Mucosa of descending colon (tissue), 3 donors: ENCODE measurements at places on chromosomes 1 and 21.

DNA sequence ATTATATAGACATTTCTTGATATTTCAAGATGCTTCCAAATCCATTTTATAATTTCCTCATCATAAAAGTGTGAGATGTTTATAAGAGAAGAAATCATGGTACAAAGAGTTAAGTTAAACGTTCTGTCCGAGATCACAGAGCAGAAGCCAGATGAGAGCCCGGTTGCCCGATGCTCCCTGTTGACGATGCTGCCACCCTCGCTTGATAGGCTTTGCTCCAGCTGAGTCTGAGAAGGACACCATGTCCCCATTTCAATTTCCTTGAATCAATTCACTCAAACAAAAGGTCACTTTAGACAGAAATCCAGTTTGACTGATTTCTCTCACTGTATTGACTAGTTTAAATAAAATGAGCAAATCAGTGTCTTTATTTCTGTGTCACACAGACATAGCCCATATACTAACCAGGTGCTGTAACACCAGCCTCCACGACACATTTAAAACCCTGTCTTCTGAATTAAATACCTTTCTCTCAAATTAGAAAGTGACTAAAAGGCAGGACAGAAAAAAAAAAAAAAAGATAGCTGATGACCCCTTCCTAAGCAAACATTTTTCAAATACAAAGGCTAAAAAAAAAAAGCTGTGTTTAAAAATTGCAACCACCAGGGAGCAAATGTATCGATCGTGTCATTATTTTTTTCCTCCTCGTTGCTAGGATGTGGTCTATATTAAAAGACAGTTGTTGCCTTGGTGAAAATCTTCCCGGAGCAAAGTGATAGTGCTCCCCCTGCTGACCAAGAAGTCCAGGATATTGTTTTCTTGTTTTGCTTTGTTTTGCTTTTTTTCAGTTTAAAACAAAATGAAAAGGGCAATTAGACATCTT is 35.2 kb downstream of the DNASE2B start:
- peak; percentile 86 for DNase-seq

- DNase-seq, result no peak
Observed at GRCh38 chr1:198363625-198364151, 176.8 kb downstream of the ATP6V1G3 start.

DNA sequence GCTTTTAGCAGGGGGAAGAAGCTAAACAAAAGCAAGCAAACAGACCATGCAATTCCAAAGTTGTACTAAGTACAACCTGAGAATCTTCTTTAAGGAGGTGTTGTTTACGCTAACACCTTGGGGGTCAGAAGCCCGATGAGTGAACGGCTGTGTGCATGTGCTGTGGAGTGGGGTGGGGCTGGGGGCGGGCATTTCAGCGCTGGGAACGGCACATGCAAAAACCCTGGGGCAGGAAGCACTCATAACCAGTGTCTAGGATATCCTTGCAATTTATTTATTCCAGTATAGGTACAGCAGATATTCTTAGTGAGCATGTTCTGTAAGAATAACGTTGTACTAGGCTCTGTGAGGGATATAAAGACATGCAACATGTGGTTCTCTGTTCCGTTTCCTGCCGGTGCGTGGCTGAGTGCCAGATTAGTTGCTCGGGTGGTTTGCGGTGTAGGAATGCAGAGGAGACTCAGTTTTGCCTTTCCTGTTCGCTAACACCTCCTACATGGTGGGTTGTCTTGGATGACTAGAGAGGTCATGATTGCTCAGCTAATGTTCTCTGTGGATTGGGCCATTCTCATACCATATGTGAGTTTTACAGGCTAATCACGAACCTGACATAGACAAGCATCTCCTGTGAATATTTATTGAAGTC is 3.7 kb downstream of the FASLG start:
- DNase-seq, result peak; percentile 80

GRCh38 chr1:203406446-203407045 is 55.6 kb upstream of the FMOD start:
- DNase-seq, result peak; percentile 44

DNA sequence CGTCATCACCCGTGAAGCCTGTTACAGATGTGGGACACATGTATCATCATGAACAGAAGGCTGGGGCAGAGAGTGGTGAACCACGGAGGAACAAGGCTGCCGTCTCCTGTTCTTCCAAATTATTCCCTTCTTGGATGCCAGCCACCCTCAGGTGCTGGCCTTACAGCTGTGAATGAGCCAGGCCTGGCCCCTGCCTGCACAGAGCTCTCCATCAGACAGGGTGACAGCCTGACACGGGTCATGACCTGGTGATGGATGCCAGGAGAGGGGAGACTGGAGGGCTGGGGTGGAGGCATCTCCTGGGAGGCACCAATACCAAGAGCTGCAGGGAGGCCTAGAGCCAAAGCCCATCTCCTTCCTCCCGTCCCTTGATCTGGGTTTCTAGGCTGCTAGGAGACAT is 230.0 kb upstream of the C1orf174 start:
- no peak for DNase-seq

GRCh38 chr1:17611991-17612390 is 72.5 kb downstream of the ARHGEF10L start:
- no peak for DNase-seq

GRCh38 chr21:27476696-27477095 is 509.8 kb upstream of the ADAMTS5 start:
- no peak for DNase-seq

- no peak for DNase-seq
Observed at GRCh38 chr1:95067062-95067461, 5.7 kb downstream of the ALG14 start.

DNA sequence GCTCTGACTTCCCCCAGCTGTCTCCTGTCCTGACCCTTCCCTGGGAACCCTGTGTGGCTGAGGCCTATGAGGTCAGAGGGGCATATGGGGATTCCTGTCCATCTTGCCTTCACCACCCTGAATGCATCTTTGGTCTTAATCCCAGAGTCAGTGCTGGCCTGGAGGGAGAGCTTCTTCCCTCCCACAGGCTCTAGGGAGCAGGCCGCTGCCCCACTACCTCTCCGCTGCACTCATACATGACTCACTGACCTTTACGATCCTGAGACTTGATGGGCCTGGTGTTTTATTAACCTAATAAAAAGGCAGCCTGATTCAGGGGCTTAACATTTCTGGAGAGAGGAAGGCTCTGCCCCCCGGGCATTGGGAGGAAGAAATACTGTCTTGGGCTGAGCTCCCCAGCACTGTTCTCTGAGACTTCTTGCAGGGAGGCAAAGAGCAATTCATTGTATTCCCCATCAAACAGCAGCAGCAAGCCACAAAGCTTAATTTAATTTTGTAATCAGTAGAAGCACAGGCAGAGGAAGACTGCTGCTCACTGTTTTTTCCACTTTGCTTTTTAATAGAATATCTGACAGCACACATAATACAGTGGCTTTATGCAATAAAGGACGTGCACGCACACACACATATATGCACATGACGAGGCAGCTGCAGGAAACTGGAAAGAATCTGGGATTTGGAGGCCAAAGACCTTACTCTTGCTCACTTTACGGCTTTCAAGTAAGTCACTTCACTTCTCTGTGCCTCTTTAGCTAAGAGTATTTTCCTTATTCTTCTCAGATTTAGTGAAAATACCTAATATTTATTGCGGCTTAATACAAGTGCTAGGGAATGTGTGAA is 89.2 kb upstream of the GRIK3 start:
- no peak for DNase-seq

GRCh38 chr21:42937960-42938605 is 12.7 kb upstream of the ERVH48-1 start:
- no peak for DNase-seq

DNA sequence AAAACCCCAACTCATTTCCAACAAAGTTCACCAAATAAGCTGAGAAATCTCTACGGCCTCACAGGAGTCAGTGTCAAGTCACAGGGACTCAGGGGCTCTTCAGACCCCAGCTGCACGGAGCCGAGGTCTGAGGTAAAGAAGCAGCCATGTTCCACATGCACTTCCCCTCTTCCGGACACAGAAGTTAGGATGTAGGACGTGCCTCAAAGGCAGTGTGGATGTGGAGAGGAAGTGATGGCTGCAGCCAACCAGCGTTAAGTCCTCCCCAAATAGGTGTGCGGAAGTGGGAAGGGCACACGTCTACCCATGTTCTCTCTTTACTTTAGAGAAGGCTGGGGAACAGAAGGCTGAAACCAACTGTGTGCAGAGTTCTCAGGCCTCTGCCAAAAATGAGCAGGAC is 14.6 kb upstream of the NCF2 start:
- no peak for DNase-seq

DNA sequence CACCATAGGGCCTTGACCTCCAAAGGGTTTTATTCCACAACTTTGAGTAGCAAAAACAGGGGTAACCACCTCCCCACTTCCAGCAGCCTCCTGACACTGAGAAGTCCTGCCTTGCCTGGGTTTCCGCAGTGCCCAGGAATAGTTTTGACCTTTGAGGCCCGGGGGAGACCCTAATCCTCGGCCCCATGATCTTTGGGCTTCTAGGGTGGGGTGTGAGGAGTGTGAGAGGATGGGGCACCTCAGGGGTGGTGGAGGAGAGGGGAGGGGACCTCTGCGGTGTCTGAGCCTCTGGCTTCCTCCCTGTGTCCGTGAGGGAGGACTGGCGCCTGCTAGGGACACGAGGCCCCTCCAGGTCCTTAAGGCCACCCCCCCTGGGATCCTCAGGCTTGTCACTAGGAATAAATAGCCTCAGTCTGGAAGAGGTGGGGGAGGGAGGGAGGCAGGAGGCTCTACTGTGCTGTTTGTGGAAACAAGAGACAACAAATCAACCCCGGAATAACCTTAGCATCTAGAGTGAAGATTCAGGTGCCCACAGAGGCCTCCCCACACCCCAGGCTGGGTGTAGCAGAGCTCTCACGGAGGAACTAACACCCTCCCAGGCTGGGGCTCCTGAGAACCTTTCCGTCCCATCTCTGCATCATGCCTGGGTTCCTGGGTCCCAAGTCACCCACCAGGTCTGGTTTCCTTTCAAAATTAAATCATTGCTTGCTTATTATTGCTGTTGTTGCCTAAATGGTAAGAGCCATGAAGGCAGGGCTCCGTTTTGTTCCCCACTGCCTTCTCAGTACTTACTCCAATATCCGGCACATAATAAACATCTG is 904 bp upstream of the FHL3 start:
- DNase-seq, result no peak

DNA sequence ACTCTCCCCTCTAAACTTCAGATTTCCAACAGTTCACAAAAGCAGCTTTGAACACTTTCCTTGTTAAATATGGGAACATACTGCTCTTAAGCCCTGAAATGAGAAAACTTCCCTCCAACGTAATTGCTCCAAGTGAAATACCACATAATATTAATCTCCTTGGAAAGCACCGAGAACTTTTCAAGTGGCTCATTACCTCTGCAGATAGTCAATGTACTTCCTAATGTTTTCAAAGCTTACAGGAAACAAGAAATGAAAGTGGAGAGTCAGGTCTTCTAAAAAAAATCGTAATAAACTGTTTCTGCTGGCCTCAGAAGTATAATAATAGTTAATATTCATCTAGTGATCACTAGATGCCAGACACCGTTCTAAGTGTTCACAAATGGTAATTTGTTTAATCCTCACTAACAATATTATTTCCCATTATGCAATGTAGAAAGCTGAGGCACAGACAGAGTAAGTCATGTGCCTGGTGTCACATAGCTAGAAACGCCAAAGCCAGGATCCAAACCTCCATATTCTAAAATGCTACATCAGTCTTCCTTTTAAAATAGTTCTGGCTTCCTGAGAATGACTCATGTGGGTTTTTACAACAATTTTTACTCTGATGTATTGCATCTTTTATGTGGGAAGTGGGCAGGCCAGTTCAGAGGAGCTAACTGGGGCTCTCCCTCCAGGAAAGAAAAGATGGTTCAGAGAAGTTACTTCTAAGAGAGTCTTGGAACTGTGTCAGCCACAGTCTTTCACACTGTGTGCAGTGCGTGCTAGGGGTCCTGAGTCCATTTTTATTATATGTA is 177.2 kb downstream of the PLPPR4 start:
- DNase-seq, result no peak
